ENCODE measurements at places on chromosomes 6 and 20.

DNA sequence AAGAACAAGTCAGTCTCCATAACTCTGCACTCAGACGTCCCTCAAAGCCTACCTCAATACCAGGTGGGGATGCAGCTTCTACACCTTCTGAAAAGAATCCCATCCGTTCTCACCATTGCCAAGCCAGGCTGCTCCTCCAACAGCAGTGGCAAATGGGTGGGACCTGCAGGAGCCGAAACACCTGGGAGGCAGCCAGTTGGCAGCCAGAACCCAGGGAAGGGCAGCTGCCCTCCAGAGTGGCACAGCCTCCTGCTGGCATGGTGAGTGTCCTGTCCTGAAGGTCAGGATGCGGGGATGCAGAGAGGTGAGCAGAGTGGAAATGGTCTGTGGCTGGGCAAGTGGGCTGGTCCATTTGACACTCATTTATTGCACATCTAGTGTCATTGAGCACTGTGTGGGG, 210.6 kb upstream of the CDH4 start:
- no peak for DNase-seq

GRCh38 chr6:111550953-111551352, 54.7 kb downstream of the TRAF3IP2 start:
- no peak for DNase-seq

- DNase-seq, result no peak
Measured at GRCh38 chr6:138491017-138491416, 8.3 kb downstream of the NHSL1 start.

GRCh38 chr6:136920216-136920615, 1.9 kb upstream of the SLC35D3 start:
- no peak for DNase-seq

DNA sequence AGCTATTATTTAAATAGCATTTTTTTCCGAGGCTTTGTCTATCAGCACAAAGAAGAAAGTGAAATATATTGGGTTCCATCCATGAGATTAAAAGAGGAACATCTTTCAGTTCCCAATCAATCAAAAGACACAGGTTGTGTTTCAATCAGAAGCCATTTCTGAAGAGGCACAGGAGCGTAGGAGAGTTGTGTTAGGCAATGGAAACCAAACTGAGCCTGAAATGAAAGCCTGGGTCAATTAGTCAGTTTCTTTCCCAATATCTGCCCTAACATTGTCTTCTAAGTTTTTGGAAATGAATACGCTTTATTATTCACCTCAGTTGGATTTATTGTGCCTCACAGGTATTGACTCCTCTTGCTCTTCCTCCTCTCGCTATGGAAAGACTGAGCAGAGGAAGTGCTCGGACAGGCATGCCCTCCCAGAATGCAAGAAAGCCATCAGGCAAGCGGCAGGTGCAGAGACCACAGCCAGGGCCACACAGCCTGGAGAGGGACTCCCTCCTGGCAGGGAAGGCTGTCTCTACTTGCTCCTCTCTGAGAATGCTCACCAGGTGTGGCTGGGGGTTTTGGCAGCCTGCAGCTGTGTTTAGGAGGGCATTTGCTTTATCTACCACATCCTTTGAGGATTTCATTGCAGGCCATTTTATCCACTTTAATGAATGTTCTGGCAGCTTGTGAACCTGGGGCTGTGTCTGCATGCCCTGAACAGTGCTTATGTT, 100.8 kb upstream of the NEDD9 start:
- no peak for DNase-seq

DNA sequence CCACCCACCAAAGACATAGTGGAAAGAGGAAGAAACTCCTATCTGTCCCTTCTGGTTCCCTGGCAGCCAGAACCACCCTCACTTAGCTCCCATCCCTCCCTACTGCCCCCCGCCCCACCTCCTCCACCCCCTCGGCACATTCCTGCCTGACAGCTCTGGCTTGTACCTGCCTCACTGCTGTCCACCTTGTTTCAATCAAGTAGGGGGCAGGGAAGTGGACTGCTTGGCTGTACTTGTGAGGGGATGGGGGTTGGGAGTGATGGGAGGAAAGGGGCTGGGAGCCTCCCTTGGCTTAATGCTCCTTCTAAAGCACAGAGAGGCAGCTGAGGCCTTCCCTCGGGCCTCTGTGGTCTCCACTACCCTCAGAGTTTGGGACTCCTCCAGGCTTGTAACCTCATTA, 22.1 kb upstream of the ZNF76 start:
- DNase-seq, result no peak

- DNase-seq, result no peak
Measured at GRCh38 chr6:143674483-143675381, 3.0 kb upstream of the PHACTR2 start.

DNA sequence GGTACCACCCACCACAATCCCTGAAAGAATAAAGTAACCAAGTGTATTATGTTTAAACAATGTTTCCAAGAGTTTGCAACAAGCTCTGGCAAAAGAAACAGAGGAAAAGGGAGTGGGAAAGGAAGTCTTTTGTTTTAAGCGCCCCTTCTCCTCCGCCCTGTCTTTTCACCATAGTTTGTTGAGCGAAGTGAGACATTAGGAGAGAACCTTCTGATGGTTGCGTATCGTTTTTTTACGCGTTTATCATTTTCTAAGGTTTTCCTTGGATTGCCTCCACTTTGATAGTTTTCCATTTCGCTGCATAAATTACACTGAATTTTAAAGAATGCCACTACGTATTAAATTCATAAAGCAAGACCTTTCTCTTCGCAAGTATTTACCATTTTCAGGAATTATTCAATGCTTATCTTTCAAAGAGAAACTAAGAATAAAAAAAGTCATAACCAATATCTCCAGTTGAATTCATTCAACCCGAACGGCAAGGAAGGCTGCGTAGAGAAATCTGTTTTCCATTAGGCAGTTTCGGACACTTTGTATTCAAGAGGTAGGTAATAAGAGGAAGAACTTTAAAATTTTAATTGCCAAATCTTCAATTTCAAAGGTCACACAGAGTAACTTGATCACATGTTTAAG, 920 bp upstream of the EPHA7 start:
- no peak for DNase-seq

- peak; percentile 46 for DNase-seq
Measured at GRCh38 chr6:45677381-45678284, 299.9 kb upstream of the SUPT3H start.

GRCh38 chr20:49216991-49217578, 2.1 kb upstream of the DDX27 start:
- peak; percentile 32 for DNase-seq

- DNase-seq, result no peak
Measured at GRCh38 chr6:156279261-156279969, 497.8 kb upstream of the ARID1B start.

DNA sequence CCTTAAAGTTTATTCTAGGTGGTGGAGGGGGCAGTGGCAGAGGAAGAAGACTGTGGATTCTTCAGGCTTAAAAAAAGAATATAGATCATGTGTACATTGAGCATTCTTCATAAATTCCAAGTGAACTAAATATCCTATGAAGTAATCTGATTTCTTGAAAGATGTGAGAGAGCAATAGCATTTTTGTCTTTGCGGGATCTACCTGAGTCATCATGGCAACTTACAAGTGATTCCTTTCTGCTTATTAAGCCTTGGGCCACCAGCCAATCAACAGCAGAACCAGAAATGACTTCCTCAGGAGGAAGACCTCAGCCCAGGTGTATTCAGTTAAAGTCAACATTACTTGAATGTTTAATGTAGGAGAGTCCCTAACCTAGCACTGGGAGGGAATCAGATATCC, 756.9 kb downstream of the TFAP2A start:
- DNase-seq, result no peak

GRCh38 chr6:134626086-134626485, 308.2 kb upstream of the SGK1 start:
- DNase-seq, result no peak

DNA sequence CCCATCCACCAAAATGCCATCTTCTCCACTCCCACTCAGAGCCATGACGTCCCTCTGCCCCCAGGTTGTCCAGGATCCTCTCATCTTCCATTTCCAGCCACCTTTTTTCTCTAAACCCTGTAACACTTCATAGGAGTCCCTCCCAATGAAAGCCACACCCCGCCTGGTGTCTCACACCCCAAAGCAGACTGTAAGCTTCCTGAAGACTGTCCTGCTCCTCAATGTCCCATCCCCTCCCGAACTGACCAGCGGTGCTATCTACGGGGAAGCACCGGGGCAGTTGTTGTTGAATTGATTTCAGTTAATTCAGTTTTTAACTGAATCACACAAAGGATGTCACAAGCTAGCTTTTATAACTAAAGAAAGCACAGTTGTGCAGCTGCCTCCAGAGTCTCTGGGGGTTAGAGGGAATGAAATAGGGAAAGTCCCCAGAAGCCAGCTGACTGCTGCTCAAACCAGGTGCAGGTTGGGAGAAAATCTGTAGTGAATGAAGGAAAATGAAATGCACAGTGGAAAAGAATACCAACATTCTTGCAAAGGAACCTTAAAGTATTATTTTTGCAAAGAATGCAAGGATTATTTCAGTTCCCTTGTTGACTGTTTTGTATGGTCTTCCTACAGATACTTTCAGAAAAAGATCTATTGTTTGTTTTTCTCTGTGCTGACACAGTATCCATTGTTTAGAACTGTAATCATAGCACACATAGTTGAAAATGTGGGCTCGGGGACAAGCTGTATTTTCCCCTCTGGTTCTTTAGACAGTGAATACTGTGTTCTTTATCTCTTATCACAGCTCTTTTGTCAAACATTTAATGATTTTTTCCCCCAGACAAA, 222.6 kb upstream of the QKI start:
- DNase-seq, result no peak

Data from GM18507 (cell line).